ENCODE measurements at places on chromosomes 2 and 18. TPM values are rescaled to one million over a fixed set of nuclear protein-coding genes. Genes with fewer than 3 reads are reported as not detected.

DNA sequence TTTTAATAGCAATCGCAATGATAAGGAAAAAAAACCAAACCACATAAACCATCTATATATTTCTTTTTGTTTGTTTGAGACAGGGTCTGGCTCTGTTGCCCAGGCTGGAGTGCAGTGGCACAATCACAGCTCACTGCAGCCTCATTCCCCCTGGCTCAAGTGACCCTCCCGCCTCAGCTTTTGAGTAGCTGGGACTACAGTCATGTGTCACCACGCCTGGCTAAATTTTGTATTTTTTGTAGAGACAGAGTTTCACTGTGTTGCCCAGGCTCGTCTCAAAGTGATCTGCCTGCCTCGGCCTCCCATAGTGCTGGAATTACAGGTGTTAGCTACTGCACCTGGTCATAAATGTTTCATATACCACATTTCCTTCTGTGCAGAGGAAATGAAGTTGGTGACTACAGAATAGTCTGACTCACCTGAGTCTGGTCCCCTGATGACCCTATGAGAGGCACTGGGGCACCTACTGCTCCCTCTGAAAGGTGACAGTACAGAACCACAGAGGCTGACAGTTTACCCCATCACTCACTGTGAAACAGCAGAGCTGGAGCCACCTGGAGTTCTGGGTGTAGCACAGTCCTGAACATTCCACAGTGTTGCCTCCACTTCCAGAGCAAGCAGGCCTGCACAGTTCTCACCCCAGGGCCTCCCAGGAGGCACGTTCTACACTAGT is 183.7 kb upstream of the PXDN start:
- H3K27ac ChIP-seq, result no peak overlapping the region
- H3K4me3 ChIP-seq, result no peak overlapping the region
- peaks cover 15% of the 10 kb centered on the region for H3K27me3 ChIP-seq
- H3K4me1 ChIP-seq, result peaks cover 16% of the 10 kb centered on the region
- no peaks in the 10 kb centered on the region for H3K36me3 ChIP-seq

GRCh38 chr2:241009601-241010530 is 11.4 kb downstream of the SNED1 start:
- no peaks in the 10 kb centered on the region for H3K27me3 ChIP-seq
- H3K27ac ChIP-seq, result peak overlapping the region; percentile 69
- DNase-seq, result peak; percentile 34

DNA sequence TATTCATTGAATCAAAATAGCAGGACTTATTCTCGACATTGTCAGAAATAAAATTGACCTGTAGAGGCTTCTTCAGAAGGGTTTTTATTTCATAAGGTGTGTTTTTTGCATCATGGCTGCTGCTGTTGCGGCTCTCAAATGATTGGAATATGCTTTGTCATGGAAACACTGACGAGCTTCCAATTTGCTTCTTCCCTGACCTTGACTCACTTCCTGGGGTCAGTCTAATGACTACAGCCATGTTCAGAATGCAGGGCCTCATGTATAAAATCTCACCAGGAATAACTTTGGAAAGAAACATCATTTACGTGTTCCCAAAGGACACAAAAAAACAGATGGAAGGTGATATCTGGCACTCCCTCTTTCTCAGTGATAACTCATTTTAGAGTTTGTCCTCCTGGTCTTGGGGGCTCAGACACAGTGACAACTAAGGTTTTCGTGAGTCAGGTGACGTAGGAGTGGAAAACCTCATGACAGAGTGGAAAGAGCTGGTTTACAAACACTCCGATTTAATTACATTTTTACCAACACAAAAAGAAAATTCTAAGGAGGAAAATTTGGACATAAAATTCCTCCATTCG is 467.0 kb upstream of the RAB12 start:
- no peak for DNase-seq
- no peak overlapping the region for H3K27ac ChIP-seq
- no peaks in the 10 kb centered on the region for H3K27me3 ChIP-seq

GRCh38 chr2:46329803-46330775 is 32.9 kb downstream of the EPAS1 start:
- no peaks in the 10 kb centered on the region for H3K36me3 ChIP-seq
- peaks cover 65% of the 10 kb centered on the region for H3K4me1 ChIP-seq
- DNase-seq, result peak; percentile 20

DNA sequence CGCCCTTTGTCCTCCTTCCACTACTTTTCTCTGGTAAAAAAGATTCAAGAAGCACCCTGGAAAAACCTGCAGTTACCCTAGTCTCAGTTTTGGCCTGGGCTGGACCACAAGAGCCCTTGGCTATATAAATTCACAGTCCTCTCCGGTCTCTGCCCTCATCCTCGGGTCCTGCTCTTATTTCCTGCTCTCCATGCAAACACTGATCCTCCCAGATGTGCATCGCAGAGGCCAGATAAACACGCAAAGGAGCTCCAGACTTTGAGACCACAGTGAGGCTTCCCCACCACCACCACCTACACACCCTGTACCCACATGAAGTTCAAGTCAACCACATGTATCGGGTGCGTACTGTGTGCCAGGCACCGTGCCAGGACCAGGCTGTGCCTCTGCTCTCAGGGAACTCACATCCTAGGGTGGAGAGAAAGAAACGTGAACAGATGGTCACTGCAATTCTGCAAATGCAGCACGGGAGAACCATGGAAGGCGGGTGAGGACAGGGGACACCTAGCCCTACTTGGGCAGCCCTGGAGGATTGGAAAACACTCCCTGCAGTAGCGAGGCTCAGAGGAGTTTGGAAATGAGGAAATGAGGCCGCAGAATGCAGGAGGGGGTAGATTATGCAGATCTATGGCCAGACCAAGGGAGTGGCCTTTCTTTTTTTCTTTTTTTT is 7.4 kb downstream of the CTDSP1 start:
- peaks cover 12% of the 10 kb centered on the region for H3K36me3 ChIP-seq
- no peaks in the 10 kb centered on the region for H3K27me3 ChIP-seq
- no peak for DNase-seq
- peaks cover 29% of the 10 kb centered on the region for H3K4me1 ChIP-seq
- H3K27ac ChIP-seq, result peak overlapping the region; percentile 96

DNA sequence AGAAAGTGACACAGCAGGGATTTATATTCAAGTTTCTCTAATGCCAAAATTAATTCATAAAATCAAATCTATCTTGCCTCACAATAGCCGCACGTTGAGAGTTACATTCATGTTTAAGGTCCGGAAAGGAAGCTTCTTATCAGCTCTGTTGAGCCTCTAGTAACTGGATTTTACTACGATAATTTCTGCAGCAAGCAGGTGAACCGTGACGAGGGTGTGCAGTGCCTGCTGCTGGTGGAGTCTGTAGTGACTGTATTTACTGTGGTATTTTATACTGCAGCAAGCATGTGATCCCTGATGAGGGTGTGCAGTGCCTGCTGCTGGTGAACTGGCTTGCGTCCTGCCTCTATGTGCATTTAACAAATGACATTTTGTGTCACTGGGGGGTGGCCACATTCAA is 120.0 kb downstream of the SNTG2 start:
- peaks cover 23% of the 10 kb centered on the region for H3K27me3 ChIP-seq
- DNase-seq, result no peak
- H3K36me3 ChIP-seq, result no peaks in the 10 kb centered on the region
- H3K4me1 ChIP-seq, result peaks cover 4% of the 10 kb centered on the region
- H3K4me3 ChIP-seq, result no peak overlapping the region

PLCL1 gene
- total RNA-seq, result 2.0 TPM

CYP26B1 gene
- total RNA-seq, result 1,322 TPM

PAX8 gene
- total RNA-seq, result 0.13 TPM

DNA sequence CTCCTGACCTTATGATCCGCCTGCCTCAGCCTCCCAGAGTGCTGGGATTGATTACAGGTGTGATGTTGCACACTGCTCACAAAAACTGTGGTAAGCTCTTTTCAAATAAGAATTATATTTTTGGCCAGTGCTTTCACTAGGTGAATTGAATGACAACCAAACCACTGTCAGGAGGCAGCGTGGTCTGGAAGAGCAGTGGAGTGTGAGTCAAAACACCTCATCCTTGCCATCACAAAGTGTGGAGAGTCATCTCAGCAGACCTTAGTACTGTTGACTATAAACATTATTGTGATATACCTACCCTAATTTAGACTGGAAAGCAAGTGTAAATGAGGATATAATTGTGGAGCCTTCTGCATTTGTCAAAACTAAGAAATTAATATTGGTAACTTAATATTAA is 61.3 kb downstream of the UBE2E3 start:
- H3K27ac ChIP-seq, result no peak overlapping the region
- no peaks in the 10 kb centered on the region for H3K27me3 ChIP-seq
- no peak for DNase-seq
- no peaks in the 10 kb centered on the region for H3K36me3 ChIP-seq

AQP12B gene
- total RNA-seq, result not detected

- H3K4me3 ChIP-seq, result no peak overlapping the region
- no peaks in the 10 kb centered on the region for H3K4me1 ChIP-seq
- H3K36me3 ChIP-seq, result no peaks in the 10 kb centered on the region
- H3K27me3 ChIP-seq, result peaks cover 27% of the 10 kb centered on the region
- no peak overlapping the region for H3K27ac ChIP-seq
These were observed 27.3 kb downstream of the GKN2 start for GRCh38 chr2:68925295-68925896.

DNA sequence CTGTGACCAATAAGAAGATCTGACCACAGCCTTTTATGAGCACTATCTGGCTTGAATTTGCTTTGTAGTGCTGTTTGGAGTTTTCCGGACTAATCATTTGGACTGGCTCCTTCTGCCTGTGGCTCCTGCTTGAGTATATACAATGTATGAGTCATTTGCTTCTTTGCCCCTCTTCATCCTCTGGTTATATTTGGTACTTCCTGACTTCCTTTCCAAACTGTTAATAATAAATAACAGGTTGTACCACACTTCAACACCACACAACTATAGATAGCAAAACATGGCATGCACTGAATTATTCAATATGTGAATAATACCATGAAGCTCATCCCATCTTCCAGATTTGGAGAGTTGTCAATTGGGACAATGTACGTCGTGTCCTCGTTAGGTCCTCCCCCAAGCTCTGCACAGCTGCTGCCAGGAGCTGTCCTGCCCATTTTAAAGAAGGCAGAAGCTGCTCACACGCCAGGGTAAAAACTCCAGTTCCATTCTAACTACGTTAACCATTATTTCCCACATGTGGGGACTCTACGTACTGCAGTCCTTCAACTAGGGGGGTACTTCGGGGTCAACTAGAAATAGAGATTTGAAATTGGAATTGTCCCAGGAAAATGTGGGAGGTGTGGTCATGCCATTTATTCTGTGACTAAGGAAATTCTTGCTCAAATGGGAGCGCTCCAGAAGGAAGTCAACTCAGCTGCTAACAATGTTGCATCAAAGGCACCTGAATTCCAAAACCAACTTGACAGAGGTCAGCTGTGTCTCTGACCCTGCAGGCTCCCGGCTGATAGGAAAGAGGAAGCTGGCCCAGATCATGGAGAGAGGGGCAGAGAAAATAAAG is 38.1 kb downstream of the ST8SIA5 start:
- H3K4me1 ChIP-seq, result no peaks in the 10 kb centered on the region
- DNase-seq, result no peak
- no peak overlapping the region for H3K27ac ChIP-seq
- H3K4me3 ChIP-seq, result no peak overlapping the region

DNA sequence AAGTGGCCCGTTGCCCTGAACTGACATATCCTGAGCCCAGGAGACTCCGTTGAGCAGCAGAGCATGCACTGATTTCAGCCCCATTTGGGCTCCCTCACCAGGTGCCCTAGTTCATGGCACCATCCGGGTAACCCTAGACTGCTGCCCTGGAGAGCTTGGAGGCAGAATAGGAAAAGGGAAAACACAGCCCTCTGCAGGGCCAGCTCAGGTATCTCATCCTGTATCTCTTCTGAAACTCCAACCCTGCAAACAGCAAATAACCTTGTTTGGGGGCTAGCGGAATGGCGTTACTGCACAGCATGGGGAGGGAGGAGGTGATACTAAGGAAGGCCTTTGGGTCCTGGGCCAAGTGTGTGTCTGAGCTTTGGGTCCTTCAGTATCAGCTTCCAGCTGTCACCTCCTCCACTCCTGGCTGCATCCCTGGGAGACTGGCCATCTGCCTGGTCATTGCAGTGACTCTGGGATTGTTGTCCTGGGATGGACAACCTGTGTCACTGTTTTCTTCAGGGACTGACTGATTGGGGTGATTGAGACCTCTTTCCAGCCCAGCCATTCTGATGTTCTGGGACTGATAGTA is 233.8 kb upstream of the SKOR2 start:
- no peaks in the 10 kb centered on the region for H3K36me3 ChIP-seq
- H3K27ac ChIP-seq, result no peak overlapping the region
- H3K4me1 ChIP-seq, result no peaks in the 10 kb centered on the region
- peaks cover 80% of the 10 kb centered on the region for H3K27me3 ChIP-seq

DNA sequence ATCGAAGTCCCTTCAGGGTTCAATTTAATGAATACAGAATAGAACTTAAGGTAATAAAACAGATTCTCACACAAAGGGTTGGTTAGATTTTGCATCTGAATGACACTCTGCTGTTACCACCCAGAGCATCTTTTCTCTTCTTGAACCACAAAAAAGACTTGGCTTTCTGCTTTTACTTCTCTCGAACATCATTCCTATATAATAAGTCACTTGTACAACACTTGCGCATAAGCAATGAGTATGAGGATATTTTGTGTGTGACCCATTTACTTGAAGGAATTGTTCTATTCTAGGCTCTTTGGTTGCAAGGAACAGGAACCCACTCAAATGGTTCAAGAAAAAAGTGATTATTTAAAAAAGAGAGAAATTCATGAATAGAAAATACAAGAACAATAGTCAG is 126.2 kb downstream of the NUP35 start:
- H3K36me3 ChIP-seq, result no peaks in the 10 kb centered on the region

GRCh38 chr2:42809819-42810120 is 17.4 kb upstream of the HAAO start:
- peak overlapping the region; percentile 96 for H3K27ac ChIP-seq
- H3K4me3 ChIP-seq, result peak overlapping the region; percentile 67

DNA sequence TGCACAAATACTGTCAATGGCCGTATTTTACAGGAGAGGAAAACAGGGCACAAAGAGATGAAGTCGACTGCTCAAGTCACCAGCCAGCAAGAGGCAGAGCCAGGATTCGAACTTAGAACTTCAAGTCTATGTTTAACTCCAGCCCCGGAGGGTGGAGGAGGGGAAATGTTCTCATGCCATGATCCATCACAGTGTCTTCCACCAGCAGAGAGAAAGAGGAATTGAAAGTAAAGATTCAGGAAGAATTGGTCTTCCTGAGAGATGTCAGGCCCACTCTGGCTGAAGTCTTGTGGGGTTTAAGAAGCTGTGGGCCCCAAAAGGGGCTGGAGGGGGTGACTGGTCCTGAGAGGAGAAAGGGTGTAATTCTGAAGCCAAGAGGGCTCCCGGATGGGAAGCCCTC is 260.0 kb downstream of the TNS1 start:
- no peak overlapping the region for H3K27ac ChIP-seq
- DNase-seq, result peak; percentile 13
- no peaks in the 10 kb centered on the region for H3K4me1 ChIP-seq
- H3K36me3 ChIP-seq, result peaks cover 2% of the 10 kb centered on the region
- H3K27me3 ChIP-seq, result peaks cover 2% of the 10 kb centered on the region
- H3K4me3 ChIP-seq, result no peak overlapping the region

DNA sequence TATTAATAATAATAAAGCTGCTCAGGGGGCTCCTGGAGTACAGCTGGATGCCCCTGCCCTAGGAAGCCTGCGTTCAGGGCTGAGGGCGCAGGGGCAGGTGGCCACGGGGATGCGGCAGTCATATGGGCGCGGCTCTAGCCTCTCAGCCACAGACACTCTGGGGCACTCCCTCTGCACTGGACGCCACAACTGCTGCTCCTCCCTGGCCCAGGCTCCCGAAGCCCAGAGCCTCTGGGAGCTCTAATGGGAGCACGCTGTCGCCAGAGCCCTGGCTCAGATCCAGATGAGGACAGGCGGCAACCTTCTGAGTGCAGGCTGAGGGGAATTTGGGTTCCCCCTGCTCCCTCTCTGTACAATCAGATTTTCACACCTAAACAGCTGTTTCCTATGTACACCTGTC is 93.6 kb downstream of the MTCL1 start:
- no peak for DNase-seq
- no peak overlapping the region for H3K27ac ChIP-seq
- no peaks in the 10 kb centered on the region for H3K36me3 ChIP-seq
- H3K4me3 ChIP-seq, result no peak overlapping the region
- H3K27me3 ChIP-seq, result no peaks in the 10 kb centered on the region
- H3K4me1 ChIP-seq, result peaks cover 46% of the 10 kb centered on the region

Data from mesothelial cell of epicardium (in vitro differentiated cells).